ENCODE measurements at places on chromosomes 3 and 15.

- no peak for DNase-seq
Observed at GRCh38 chr3:64816355-64816754, 128.6 kb upstream of the ADAMTS9 start.

DNA sequence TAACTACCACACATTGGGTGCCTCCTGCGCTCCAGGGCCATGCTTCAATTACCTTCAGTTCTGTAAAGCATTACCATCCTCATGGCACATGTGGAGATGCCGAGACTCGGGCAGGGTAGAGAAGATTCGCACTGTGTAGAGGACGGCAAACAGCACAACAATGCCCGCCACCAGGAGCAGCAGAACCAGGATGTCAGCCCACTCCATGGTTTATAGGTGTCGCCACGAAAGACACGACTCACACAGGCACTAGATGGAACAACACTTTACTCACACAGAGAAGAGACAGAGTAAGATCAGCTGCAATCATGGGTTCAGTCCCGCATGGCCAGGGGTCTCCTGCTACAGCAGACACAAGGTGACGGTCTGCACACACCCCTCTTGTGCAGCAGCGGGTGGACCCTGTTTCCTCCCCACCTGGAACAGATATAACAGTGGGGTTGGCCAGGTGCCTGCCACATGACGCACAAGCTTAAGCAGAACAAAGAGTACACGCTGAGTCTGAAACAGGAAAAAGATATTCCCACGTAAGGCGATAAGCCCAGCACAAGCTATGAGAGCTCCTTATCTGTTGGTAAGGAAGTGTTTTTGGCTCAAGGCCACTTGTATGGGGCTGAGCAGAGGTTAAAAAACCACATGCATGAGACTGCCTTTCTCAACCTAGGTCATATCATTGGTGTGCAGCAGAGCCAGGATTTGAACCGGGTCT is 2.5 kb upstream of the TBC1D21 start:
- peak; percentile 65 for DNase-seq

- DNase-seq = no peak
Observed at GRCh38 chr3:52530918-52531826, 2.5 kb downstream of the NT5DC2 start.

DNA sequence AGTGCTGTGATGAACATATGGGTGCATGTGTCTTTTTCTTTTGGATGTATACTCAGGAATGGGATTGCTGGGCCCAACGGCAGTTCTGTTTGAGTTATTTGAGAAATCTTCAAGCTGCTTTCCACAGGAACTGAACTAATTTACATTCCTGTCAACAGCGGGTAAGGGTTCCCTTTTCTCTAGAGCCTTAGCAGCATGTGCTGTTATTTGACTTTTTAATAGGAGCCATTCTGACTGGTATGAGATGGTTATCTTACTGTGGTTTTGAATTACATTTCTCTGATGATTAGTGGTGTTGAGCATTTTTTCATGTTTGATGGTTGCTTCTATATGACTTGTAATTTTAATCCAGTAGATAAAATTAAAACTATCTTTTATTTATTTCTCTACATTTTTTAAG is 1168.6 kb upstream of the ALCAM start:
- DNase-seq = no peak

DNA sequence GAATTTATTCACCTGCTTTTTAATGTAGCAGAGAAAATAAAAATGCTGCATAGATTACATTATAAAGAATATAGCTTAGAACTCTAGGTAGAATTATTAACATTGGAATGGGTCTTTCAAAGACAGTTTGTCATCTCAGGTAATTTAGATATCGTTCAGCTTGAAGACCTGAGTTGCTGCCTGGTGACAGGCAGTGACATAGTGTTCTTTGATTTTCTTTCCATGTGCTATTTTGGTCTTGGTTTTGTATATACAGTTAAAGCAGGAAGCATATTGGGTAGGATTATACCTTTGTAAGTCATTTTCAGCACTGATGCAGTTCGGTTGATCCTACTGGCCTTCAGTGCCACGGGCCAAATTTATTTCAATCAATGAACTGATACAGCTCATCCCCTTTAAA is 98.7 kb downstream of the BBX start:
- DNase-seq = no peak

DNA sequence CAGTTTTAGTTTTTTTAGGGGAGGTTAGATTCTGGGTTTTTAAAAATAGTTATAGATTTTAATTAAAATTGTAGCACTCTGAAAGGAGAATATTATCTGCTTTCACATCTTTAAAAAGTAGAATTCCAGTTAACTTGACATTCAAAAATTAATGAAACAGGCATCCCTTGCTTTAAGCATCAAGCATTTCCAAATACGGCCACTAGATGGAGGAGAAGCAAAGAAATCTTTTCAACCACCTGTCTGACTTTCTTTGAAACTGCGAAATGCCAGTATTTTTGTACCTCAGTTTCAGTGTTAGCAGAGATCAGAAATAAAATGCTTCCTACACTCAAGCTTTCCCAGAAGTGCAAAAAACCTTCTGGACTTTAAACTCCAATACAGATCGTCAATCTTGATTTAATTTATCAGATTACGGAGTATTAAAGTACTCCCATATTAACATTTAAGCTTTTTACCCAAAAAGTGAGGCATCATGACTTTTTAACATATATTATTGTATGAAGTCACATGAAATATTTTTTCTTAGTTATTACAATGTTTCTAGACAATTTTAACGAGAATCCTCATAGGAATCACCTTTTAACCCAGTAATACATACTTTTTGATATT is 153.3 kb downstream of the P3H2 start:
- DNase-seq = peak; percentile 59

- DNase-seq = no peak
Observed at GRCh38 chr3:131796558-131797198, 238.1 kb downstream of the CPNE4 start.

DNA sequence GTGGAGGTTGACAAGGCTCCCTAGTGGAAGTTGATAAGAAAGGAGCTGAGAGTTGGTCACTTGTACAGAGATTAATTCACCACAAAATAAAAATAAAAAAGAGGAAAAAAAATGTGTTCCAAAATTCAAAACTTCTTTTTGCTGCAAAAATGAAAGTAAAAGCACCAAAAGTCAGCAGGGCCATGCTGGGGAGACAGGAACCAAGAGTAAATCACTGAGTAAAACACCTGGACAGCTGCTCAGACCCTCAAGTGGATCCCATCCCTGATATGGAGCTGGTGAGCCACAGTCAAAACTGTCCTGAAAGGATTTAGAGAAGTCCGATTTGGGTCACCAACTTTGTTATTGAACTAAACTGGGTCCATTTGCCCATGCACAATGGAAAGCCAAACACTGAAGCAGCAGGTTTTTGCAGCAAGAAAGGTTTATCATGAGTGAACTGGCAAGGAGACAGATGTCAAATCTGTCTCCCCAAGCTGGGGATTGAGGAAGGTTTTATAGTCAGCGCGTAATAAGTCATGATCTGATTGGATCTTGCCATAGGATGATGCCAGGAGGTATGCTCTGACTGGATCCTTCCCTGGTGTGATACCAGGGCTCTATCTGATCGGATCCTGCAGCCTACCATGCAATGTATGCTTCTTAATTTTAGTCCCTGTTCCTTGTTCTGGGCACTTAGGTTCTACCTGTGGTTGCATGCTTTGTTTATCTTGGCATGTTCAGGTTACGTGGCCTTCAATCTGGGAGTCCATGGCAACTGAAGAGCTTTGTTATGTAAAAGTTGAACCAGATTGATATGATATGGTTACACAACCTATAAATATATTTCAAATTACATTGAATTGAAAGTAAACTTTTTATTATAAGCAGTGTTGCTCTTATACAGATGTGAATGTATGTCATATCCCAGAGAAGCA is 313.2 kb downstream of the POLQ start:
- DNase-seq = peak; percentile 14

GRCh38 chr15:69979783-69980182 is 117.9 kb downstream of the TLE3 start:
- no peak for DNase-seq

DNA sequence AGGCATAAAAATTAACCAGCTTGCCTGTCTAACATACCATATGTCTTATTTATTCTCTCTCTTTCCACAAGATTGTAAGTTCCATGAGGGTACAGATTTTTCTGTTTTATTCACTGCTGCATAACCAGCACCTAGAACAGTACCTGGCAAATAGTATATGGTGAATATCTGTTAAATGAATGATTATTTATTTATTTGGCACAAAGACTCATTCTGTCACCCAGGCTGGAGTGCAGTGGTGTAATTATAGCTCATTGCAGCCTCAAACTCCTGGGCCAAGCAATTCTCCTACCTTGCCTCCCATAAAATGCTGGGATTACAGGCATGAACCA is 24.9 kb downstream of the DENND4A start:
- DNase-seq = no peak

GRCh38 chr3:148911173-148911572 is 46.1 kb downstream of the CPA3 start:
- DNase-seq = peak; percentile 64

DNA sequence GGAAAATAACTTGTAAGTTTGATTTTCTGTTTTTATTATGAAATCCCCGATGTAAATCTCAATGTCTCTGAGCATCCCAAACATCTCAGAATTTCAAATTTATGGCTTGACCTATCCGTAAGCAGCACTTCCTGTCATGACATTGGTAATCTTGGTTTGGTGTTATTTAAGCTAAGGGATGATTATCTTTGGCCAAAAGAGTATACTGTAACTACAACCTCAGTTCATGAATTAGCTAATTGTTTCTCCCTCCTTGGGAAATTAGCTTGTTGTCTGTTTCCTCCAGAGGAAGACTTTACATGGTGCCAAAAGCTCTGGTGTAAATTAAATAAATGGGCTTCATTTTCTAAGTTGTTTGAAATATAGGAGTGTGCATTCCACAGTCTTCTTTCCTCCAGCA is 28.1 kb upstream of the SPRED1 start:
- DNase-seq = no peak

DNA sequence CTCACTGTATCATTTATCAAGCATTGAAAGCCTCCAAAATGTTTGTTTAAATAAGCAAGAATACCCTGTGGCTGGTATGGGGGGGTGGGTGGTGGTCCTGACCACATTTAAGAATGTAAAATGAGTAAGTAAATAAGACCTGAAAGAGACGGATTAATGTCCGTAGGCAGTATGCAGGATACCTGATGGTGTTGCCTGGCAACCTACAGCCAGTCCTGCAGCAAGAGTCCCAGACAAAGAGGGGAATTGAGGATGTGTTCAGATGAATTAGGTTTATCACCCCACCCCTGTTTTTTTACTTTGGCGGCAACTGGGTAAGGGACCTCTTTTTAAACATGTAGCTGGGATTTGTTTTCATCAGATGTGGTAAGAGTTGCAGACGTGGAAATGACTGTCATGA is 99.8 kb upstream of the BFSP2 start:
- DNase-seq = no peak

GRCh38 chr15:53627279-53627678 is 132.2 kb downstream of the WDR72 start:
- no peak for DNase-seq

- DNase-seq = no peak
Observed at GRCh38 chr15:50113187-50113505, 5.9 kb downstream of the ATP8B4 start.

GRCh38 chr3:129305592-129306091 is 27.0 kb downstream of the HMCES start:
- DNase-seq = peak; percentile 94

GRCh38 chr3:104596551-104596950 is 770.2 kb upstream of the ALCAM start:
- peak; percentile 67 for DNase-seq

DNA sequence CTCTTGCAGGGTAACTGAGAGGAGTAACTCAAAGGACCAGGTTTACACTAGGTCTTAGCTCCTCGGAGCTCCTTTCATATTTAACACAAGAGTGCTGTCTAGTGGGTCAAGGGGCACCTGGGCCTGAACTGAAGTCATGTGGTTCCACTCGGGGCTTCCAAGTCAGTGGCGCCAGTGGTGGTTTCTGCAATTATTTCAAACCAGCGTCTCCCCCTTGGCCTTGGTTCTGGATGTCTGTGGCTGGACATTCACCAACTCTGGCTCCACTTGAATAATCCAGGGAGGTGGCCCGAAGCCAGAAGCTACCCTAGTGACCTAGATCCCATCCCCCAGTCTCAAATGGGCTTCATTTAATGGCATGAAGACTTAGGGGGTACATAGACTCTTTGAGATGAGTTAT is 144.3 kb upstream of the ADAMTS9 start:
- no peak for DNase-seq

GRCh38 chr3:70558956-70559355 is 246.5 kb upstream of the MDFIC2 start:
- no peak for DNase-seq

DNA sequence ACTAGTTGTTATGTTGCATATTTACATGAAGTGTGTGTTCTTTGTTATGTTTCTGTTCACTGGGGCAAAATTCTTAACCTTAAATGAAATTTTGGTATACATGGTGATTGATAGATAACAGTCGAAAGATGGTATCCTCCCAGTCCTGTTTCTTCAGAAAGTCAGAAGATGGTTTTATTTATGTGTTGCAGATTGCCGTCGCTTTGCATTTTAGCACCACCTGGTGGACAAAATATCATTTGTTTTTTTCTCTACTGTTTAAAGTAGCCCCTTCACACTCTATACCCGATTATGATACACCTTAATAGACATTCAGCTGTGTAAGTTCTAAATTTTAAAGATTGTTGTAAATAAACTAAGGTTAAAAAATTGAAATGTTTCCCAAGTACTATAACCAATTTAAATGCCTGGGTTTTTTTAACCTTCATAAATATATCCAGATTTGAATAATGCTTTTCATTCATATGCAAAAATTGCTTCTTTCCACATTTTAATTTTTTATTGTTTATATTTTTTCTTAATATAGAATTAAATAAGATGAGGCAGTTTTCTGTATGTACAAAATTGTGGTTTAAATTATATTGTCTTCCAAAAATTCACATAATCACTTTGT is 152.2 kb downstream of the ALCAM start:
- DNase-seq = peak; percentile 71

GRCh38 chr3:158701420-158702065 is 29.1 kb upstream of the LXN start:
- peak; percentile 32 for DNase-seq

- DNase-seq = peak; percentile 37
Observed at GRCh38 chr3:11060500-11061251, 68.1 kb downstream of the SLC6A1 start.

GRCh38 chr15:32718821-32719716 is 1.3 kb downstream of the GREM1 start:
- DNase-seq = no peak

DNA sequence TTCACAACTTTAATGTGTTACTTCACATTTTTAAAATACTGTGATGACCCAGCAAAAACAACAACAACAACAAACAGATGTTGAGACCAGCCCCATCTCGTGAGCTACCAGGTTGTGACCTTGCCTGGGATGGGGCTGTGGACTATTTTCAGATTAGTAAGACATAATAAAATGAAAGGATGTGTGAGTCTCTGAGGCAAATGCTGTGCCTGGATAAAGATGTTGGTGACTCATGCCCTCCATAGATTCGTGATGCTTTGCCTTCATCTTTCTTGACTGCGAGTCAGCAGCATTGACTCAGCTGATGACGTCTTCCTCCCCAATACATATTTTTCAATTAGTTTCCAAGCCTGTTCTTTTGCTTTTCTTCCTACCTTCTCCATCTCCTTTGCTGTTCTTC is 453.0 kb upstream of the CFAP20DC start:
- DNase-seq = peak; percentile 93

- DNase-seq = peak; percentile 82
Observed at GRCh38 chr3:8503461-8503860, 1.8 kb downstream of the LMCD1 start.

- no peak for DNase-seq
Observed at GRCh38 chr3:141455603-141456300, 31.1 kb upstream of the RASA2 start.
